D721Med (cell line): ENCODE measurements at places on chromosomes 3 and 15.

DNA sequence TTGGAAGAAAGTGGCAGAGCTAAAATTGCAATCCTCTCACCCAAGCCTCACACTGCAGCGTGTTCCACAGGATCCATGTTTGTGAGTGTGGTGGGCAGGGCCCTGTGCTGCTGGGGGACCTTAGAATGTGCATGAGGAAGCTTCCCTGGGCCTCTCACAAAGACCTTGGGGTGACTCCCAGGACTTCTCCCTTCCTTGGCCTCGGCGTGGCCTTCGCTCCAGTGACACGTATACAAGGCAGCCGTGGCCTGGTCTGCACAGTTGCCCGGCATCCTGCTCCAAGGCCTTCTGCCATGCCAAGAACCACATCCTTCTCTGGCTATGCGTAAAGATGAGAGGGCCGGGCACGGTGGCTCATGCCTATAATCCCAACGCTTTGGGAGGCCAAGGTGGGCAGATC is 196.4 kb downstream of the UACA start:
- DNase-seq: no peak

DNA sequence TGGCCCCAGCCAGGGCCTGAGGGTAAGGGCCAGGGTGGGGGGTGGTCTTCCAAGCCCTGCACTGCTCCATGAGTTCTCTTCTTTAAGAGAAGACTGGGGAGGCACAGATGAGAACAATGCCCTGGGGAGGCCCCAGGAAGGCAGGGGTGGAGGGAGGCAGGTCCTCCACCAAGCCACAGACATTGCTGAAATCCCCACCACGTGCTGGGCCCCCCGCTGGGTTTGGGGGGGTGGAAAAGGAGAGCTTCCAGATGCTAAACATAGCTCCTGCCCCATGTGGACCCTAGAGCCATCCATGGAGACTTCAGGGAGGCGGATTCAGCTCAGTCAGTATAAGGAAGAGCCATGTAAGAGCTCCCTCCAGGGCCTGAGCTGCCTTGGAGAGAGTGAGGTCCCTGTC is 157.8 kb upstream of the LINGO1 start:
- DNase-seq: no peak

DNA sequence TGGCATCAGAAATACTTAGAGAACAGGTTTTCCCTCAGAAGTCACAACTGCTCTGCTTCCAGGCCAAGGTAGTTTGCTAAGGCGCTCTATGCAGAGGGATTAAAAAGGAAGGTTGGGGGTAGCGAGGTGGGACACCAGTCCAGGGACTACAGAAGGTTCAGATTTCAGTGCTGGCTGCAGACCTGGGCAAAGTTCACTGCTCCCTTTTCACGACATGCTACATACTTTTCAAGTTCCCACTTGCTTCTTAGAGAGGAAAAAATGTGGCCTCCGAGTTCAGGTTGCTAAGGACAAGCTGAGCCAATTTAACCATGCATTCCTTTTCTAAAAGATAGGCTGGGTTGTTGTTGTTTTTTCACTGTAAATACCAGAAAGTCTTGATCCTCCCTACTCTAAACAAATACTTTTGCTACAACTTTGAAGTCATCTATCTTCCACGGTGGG is 158.6 kb upstream of the NR2F2 start:
- DNase-seq: no peak

- DNase-seq: no peak
These were observed 15.7 kb downstream of the C3orf33 start for GRCh38 chr3:155790272-155790925.

- DNase-seq: no peak
These were observed 75.5 kb downstream of the MB21D2 start for GRCh38 chr3:192842138-192842537.
